ENCODE measurements at places on chromosomes 6 and 20.

DNA sequence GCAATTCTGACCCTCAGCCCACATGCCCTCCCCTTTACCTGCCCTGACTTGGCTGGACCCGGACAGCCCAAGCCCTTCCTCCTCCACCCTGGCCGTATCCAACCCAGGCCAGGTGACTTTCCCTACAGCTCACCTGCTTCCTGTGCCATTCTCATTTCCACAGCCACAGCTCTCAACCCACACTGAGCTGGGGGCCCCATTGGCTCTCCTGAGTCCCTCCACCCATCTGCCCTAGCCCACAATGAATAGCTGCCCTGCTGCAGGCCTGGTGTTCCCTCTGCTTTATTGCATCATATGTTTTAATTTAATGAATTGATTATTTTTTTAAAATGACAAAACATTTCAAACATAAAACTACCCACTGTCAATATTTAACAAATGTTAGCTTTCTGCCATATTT, 118.5 kb upstream of the BACH2 start:
- no peak for DNase-seq

- DNase-seq, result no peak
These were observed 238.1 kb upstream of the HS3ST5 start for GRCh38 chr6:114580882-114581281.

DNA sequence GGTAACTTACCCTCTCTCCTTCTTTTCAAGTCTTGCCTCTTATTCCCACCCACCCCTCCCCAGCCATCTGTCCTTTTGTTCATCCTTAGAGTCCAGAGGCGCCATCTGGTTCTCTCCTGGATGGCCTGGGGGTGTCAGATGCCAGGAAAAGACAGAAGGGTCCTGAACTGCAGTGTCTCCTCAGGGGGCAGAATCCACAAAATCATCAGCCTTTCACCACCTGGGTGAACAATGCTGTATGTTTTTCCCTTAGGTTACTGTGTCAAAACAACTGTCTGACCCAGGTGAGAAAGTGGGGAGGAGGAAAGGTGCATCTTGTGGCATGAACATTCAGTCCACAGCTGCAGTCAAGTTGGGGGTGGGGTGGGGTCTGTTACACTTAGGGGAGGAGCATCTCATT, 47.9 kb upstream of the FYN start:
- DNase-seq, result no peak

DNA sequence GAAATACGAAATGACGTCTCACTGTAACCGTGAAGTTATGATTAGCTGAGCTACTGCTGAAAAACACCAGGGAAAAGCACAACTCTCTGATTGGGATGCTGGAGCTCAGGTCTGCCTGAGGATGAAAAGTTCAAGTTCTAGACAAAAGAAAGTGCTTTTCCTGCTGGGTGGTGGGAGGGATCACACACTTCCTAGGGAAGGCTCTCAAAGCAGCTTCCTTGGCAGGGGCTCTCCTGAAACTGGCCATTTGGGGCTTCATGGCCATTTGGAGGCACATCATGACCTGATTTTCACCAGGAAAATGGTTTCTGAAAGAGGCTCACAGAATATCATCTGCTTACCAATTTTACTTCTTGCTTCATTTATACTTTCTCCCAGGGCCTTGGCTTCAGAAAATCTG, 97.1 kb upstream of the KCNK16 start:
- DNase-seq, result no peak

- no peak for DNase-seq
These were observed 2.0 kb upstream of the TAF4 start for GRCh38 chr20:62067547-62068260.

Measured in stimulated activated CD4-positive, alpha-beta T cell treated with anti-CD3 and anti-CD28 coated beads, Interleukin-1b, Interleukin-23, amount 100 ng/mL, for 4 hours (primary cell).